RCC 7860 (cell line): ENCODE measurements at places on chromosomes 16 and 17.

GRCh38 chr16:50152351-50152806 is 727 bp upstream of the TENT4B start:
- no peak for DNase-seq

GRCh38 chr16:82924075-82924854 is 297.5 kb downstream of the CDH13 start:
- no peak for DNase-seq

DNA sequence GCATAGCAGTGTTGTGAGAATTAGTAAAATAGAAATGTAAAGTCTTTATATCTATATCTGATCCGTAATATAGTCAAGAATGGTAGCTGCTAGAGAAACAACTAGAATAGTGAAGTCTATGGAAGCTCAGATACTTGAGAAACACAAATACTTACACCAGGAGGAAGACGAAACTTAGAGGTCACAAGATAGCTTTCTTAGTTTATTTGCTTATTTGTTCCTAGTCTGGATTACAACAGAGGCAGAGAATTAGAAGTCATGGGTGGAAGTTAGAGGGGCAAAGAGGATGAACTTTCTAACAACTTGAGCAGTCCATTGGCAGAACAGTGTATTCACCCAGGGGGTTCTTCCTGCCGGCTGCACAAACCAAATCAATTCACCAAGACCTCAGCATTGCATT is 13.9 kb downstream of the GNGT2 start:
- DNase-seq: no peak

DNA sequence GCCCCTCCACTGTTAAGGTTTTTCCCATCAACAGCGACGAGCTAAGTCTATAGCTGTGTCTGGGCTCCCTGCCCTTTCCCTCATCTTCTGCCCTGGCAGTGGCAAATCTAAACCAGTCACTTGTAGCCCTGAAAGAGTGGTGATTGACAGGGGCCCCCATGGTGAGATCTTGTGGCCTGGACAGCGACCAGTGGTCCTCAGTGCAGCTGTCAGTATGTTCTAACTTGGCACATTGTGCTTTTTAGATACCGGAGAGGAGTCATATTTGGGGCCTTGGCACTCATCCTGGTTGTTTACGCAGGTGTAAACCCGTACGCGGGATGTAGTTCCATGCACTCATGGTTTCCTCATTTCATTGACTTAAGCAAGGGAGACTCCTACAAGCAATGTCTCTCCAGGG is 57.5 kb upstream of the ARHGAP44 start:
- no peak for DNase-seq

DNA sequence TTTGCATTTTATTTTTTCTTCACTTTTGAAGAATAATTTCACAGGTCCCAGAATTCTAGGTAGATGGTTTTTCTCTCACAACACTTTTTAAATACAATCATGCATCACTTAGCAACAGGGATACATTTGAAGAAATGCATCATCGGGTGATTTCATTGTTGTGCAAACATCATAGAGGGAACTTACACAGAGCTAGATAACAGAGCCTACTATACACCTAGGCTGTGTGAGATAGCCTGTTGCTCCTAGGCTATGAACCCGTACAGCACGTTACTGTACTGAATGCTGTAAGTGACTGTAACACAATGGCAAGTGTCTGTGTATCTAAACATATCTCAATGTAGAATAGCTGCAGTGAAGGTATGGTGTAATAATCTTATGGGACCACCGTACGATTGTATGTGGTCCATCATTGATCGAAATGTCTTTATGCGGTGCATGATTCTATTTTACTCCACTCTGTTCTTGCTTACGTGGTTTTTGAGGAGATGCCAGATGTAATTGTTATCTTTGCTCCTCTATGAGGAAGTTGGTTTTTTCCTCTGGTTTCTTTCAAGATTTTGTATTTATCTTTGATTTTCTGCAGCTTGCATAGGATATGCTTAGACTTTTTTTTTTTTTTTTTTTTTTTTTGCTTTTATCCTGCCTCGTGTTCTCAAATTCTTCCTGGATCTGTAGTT is 35.5 kb upstream of the TMEM92 start:
- peak; percentile 23 for DNase-seq

- no peak for DNase-seq
These were observed 4.5 kb downstream of the ADAMTS18 start for GRCh38 chr16:77430360-77430759.

DNA sequence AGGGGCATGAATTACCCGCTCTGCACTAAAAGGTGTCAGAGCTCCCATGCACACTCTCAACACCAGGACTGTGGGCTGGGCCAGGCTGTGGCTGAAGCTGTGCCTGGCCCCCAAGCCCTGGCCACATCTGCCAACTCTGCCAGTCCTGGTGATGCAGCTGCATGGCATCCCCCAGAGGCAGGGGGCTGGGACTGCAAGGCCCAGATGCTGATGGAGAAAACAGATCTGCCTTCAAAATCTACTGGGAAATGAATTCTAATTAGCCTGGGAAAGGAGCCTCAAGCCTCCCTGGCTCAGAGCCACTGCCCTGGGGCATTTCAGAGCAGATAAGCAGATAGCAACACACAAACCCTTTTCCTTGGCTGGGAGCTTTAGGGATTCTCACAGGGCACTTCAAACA is 3.4 kb downstream of the CHST6 start:
- no peak for DNase-seq

DNA sequence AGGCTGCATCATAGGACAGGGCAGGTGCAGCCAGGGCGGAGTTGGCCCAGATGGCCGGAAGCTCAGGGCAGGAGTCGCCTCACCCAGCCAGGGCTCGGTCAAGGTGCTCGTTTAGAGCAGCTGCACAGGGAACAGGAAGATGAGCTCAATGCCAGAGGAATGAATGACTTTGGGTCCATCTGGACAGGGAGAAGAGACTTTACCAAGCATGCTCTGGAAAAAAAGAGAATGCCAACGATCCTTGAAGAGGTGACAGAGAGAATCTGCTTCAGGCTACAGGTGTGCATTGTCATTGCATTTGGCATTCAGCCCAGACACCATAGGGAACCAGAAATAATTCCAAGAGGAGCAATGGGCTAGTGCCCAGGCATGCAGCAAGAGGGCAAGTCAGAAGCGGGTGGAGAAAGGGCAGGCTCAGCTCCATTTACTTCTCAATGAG is 6.7 kb upstream of the MPP3 start:
- peak; percentile 37 for DNase-seq

DNA sequence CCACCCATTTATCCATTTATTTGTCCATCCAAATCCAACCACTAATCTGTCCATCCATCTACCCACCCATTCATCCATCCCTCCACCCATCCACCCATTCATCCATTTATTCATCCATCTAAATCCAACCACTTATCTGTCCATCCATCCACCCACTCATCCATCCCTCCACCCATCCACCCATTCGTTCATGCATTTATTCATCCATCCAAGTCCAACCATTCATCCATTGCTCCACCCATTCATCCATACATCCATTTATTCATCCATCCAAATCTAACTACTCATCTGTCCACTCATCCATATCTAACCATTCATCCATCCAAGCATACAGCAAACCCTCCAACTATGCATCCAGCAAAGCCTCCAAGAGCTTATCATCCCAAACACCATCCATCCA is 267.3 kb downstream of the XYLT1 start:
- no peak for DNase-seq

DNA sequence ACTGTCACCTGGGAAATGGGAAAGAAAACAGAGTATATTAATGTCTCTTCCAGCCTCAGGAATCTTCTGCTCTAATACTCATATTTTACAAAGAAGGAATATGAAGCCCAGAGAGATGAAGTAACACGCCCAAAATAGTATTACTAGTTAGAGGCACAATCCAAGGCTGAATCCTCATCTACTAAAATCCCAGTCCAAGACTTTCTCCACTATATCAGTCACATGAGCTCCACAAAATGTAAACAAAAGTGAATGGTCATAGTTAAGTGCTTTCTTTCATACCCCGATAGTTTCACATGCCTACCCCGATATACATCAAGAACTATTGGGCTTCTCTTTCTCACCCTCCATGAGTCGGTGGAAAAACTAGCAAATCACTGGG is 965 bp downstream of the INTS2 start:
- no peak for DNase-seq

- DNase-seq: no peak
These were observed 7.3 kb upstream of the PRDM7 start for GRCh38 chr16:90084215-90084950.

GRCh38 chr17:7739746-7740145 is 22.2 kb downstream of the DNAH2 start:
- DNase-seq: no peak

DNA sequence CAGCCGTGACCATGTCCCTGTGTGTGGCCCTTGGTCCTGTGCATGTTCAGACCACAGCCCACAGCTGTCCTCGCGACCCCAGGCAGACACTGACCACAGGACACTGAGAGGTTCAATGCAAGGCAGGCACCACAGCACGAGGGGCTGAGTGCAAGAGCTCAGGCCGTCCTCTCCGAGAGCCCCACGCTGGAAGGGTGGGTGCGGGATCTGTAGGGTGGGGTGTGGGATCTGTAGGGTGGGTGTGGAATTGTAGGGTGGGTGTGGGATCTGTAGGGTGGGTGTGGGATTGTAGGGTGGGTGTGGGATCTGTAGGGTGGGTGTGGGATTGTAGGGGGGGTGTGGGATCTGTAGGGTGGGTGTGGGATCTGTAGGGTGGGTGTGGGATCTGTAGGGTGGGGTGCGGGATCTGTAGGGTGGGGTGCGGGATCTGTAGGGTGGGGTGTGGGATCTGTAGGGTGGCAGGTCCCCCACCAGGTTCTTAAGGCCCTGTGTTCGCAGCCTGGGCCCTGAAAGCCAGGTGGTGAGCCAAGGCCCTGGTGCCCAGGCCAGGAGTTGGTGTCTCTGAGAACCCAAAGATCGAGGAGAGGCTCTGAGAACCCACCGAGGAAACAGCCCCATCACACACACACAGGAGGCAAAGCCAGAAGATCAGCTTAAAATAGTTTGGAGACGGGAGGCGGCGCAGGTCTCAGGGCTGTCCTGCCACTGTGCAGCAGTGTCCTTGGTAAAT is 48.2 kb downstream of the METRNL start:
- DNase-seq: no peak

GRCh38 chr16:46743232-46743719 is 4.9 kb downstream of the MYLK3 start:
- DNase-seq: no peak

DNA sequence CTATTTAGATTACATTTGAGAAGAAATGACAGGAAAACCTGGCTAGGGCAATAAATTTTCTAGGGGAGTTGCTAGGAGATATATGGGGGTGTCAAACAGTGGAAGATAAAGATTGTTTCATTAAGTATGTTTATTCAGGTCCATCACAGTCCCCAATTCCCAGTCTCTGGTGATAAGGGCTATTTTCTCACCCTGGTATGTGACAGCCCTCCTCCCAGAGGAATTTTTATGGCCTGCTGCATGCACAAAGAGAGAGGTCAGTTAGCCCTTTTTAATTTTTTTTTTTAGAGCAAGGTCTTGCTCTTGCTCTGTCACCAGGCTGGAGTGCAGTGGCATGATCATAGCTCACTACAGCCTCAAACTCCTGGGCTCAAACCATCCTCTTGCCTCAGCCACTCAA is 53.6 kb upstream of the ATF7IP2 start:
- peak; percentile 57 for DNase-seq

GRCh38 chr16:84484579-84485254 is 19.7 kb downstream of the MEAK7 start:
- no peak for DNase-seq

DNA sequence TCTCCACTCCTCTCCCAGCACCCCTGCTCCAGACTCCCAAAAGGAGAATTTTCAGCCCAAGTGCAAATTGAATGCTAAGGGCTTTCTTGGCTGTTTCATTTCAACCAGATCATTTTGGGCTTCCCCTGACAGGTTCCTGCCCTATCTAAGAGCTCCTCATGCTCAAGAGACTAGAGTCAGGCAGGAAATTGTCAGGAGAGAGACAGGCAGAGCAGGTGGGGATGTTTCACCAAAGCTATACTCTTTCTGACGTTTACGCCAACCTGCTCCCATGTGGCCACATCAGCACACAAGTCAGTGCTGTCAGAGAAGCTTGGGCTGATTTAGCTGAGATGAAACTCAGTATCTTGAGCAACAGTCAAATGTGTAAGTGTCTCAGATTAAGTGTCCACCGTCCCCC is 31.4 kb downstream of the HIC1 start:
- DNase-seq: no peak

- no peak for DNase-seq
These were observed 76.2 kb upstream of the KSR1 start for GRCh38 chr17:27379888-27380533.

- no peak for DNase-seq
These were observed 22.3 kb downstream of the ACTG1 start for GRCh38 chr17:81489998-81490992.

- no peak for DNase-seq
These were observed 4.4 kb upstream of the FBF1 start for GRCh38 chr17:75945211-75945610.

GRCh38 chr17:79621151-79621943 is 10.5 kb upstream of the RBFOX3 start:
- DNase-seq: no peak

DNA sequence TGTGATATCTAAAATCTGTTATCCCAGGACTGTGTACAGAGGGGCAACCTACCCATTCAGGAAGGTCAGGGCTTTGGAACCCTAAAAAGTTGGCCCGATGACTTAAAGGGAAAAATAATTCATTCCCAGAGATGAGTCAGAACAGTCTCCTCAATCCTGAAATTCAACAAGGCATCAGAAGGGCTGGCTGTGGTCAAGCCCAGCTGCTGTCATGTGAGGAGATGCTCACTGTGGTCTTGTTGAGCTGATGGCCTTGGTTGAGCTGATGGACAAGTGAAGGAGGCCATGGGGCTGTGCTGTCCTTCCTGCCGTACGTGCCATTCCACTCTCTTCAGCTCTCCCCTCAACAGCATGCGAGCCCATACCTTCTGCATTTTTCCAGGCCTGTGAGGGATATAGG is 20.9 kb upstream of the DRG2 start:
- DNase-seq: no peak

- no peak for DNase-seq
These were observed 178.1 kb upstream of the TOX3 start for GRCh38 chr16:52725043-52725442.

DNA sequence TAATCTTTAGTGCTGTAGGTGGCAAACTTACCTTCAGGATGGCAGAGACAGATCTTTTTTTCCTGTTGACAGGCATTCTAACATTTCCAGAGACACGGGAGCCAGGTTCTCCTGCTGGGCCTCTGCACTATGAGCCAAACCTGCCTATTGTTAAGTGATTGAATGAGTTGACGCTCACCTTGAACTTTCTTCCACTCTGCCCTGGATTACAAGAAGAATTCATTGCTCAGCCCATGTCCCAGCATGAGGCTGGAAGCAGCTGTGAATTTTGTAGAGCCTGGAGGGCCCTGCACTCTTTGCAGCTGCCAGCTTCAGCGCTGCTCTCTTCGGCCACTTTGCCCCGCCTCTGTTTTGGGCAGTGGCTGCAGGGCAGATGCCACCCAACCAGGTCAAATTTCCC is 9.4 kb upstream of the SLC7A5 start:
- no peak for DNase-seq
